T47D (cell line): ENCODE measurements at places on chromosomes 3 and 15.

GRCh38 chr15:32834156-32834555 is 116.4 kb downstream of the GREM1 start:
- DNase-seq = no peak

- no peak for DNase-seq
Measured at GRCh38 chr15:80155001-80155377, 2.2 kb downstream of the FAH start.

GRCh38 chr3:4976109-4976508 is 3.1 kb upstream of the BHLHE40 start:
- DNase-seq = peak; percentile 51

GRCh38 chr3:32249184-32249782 is 10.8 kb downstream of the CMTM8 start:
- DNase-seq = no peak

- no peak for DNase-seq
Measured at GRCh38 chr3:53704363-53704725, 141.9 kb downstream of the CHDH start.
